ENCODE measurements at places on chromosomes 11 and 22.

- no peak for DNase-seq
These were observed 510.8 kb downstream of the NELL1 start for GRCh38 chr11:21180182-21180581.

DNA sequence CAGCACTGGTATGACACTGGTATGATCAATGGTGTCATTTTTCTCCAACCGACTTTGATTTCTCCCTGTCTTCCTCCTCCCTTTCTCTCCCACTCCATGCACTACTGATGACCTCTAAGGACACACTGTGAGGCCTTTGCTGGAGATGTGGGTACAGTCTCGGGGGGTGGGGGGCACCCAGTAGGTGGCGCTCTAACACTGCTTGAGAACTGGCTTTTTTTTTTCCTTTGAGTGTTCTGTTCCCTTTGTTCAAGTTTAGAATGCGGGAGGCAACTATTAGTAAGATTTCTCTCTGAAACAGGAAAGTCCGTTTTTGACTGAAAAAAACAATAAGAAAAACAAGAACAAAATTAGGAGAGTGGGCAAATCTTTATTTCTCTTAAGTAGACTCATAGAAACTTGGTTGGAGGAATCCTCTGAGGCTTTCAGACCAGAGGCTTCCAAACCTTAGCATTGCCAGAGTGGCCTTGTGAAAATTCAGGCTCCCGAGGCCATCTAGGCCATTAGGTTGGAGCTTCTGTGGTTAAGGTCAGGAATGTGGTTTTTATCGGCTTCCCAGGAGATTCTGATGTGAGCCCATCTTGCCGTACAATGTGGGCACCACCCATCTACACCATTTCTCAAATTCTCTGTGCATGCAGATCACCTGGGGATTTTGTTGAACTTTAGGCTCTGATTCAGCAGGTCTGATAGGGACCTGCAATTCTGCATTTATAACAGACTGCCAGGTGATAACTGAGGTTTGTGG lies 43.2 kb downstream of the PANX1 start:
- no peak for DNase-seq

GRCh38 chr11:113587308-113587739 lies 112.1 kb upstream of the DRD2 start:
- no peak for DNase-seq

- no peak for DNase-seq
These were observed 798 bp downstream of the BCR start for GRCh38 chr22:23180893-23181720.

DNA sequence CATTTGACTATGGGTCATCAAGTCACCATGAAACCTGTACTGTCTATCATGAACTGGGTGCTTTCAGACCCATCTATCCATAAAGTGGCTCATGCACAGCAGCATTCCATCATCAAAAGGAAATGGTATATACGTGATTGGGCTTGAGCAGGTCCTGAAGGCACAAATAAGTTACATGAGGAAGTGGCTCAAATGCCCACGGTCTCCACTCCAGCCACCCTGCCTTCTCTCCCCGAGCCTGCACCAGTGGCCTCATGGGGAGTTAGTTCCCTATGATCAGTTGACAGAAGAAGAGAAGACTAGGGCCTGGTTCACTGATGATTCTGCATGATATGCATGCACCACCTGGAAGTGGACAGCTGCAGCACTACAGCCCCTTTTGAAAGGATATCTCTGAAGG lies 312.5 kb downstream of the TENM4 start:
- no peak for DNase-seq

DNA sequence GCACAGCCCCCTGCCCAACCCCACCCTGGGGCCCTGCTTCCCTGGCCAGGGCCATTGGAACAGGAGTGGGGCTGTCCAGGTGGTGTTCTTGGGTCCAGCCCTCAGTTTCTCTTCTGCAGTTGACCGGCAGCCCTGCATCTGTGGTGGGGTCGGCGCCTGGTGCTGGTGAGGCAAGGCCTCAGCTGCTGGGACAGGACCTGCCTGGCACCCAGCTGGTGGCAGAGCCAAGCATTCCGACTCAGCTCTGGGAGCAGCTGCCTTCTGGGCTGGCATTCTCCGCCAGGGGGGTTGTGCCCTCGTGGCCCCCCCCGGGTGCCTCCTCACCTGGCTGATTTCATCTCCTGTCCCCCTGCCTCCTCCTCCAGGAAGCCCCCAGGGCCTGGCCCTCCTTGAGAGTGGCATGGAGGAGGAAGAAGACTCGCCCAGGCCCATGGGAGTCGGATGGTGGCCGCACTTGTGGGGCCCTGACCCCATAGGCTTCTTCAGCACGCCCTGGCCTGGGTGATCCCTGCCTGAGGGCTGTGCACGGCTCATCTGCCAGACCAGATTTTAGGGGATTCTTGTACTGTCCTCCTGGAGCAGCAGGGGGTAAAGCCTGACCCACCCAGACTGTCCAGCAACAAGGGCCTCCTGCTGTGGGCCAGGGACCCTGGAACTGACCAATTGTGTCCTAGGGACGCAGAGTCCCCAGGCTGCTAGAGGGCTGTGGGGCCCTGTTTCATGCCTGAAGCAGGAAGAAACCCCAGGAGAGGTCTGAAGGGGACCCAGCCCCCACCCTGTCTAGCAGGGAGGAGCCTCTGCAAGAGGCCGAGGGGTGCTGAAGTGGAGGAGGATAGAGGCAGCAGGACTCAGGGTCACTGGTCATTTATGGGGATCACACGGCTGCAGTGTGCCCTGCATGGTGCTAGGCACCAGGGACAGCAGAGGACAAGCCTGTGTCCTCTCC lies 11.6 kb downstream of the CD81 start:
- DNase-seq: no peak

- no peak for DNase-seq
These were observed 1.2 kb downstream of the KMT2A start for GRCh38 chr11:118437208-118438125.

GRCh38 chr11:129146191-129146590 lies 45.9 kb downstream of the ARHGAP32 start:
- no peak for DNase-seq

GRCh38 chr11:65552388-65552951 lies 5.7 kb downstream of the LTBP3 start:
- no peak for DNase-seq

Measured in thoracic aorta (tissue), 2 donors.